T-helper 17 cell (primary cell): ENCODE measurements at places on chromosomes 16 and 17.

- no peak for DNase-seq
Measured at GRCh38 chr17:72102366-72102765, 18.5 kb upstream of the SOX9 start.

DNA sequence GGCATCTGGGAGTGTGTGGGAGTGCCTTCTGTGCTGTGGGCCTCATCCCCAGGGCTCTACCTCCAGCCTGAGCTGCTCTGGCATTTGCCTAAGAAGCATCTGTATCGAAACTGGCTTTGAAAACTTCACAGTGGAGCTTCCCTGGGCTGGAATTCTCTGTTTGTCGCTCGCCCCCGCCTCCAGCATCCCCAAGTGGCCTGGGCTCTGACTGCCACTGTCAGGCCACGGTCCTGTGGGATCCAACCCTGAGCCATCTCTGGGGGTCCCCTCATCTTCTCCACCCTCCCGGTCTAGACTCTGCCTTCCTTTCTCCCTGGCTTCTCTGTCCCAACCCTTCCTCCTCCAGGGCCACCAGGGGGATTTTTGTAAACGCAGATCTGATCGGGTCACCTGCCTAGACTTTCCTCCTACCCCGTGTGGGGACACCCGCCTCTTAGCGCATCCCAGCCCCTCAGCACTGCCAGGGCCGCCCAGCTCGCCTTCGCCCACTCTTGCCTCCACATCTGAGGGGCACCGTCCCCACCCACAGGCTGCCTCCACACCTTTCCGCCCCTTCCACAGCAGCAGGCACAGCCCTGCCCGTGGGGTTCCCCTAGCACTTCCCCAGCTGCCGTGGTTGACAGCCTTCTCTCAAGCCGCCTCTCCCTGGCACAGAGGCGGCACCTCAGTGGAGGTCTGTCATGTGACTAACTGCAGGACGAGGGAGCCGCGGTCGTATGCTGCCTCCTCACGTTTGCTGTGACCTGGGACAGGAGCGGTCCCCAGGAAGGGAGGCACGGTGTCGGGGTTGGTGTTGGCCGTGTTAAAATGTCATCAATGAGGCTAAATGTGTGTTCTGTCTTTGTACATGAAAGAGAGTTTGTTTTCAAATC lies 12.0 kb downstream of the TBC1D24 start:
- peak; percentile 69 for DNase-seq

GRCh38 chr16:25834101-25834500 lies 142.3 kb downstream of the HS3ST4 start:
- DNase-seq, result no peak

DNA sequence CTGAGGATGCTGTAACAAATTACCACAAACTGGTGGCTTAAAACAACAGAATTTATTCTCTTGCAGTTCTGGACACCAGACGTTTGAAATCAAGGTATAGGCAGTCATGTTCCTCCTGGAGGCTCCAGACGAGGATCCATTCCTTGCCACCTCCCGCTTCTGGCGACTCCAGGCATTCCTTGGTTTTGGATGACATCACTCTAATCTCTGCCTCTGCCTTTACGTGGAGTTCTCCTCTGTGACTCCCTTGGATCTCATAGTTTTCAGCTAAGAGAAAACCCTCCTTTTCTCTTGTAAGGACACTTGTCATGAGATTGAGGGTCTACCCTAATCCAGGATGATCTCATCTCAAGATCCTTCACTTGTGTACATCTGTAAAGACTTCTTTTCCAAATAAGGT lies 31.4 kb upstream of the HS3ST3B1 start:
- DNase-seq, result no peak

DNA sequence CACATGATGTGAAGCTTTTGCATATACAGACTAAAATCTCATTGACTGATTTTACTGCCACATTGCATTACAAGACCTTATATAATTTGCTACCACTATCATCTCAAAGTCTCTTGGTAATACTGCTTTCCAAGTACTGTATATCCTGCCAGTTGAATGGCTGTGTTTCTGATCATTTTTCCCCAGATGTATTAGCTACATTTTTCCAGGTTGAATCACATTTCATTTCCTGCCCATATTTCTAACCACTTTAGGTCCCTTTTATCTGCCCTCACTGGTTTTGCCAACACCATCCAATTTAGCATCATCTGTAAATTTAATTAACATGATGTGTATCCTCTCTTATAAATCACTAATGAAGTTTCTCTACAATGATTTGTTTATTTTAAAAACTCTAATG lies 365.7 kb upstream of the PMFBP1 start:
- DNase-seq, result no peak

GRCh38 chr16:67881621-67882161 lies 3.0 kb upstream of the NRN1L start:
- DNase-seq, result no peak

DNA sequence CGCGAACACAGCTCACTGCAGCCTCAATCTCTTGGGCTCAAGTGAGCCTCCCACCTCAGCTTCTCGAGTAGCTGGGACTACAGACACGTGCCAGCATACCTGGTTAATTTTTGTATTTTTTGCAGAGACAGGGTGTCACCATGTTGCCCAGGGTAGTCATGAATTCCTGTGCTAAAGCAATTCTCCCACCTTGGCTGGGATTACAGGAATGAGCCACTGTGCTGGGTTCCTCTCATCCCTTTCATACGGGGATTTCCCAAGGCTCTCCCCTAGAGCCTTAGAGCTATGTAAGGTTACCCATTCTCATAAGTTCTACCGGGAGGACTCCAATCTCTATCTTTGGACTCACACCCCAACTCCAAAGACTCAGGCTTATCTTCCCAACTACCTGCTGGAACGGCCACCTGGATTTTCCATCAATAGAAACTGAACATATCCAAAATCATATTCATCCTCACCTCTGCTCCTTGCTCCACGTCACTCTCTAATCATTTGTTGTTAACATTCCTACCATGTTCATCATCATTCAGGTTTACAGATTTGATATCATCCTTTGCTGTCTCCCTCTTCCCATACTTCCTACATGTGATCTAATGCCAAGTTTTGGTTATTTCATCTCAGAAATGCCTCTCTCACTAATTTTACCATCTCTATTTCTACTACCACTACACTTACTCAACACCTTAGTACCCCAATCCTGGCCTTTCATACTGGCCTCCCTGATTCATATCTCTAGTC lies 92.5 kb downstream of the NCOR1 start:
- DNase-seq, result no peak

GRCh38 chr16:50025537-50025931 lies 509 bp downstream of the CNEP1R1 start:
- DNase-seq, result peak; percentile 14

DNA sequence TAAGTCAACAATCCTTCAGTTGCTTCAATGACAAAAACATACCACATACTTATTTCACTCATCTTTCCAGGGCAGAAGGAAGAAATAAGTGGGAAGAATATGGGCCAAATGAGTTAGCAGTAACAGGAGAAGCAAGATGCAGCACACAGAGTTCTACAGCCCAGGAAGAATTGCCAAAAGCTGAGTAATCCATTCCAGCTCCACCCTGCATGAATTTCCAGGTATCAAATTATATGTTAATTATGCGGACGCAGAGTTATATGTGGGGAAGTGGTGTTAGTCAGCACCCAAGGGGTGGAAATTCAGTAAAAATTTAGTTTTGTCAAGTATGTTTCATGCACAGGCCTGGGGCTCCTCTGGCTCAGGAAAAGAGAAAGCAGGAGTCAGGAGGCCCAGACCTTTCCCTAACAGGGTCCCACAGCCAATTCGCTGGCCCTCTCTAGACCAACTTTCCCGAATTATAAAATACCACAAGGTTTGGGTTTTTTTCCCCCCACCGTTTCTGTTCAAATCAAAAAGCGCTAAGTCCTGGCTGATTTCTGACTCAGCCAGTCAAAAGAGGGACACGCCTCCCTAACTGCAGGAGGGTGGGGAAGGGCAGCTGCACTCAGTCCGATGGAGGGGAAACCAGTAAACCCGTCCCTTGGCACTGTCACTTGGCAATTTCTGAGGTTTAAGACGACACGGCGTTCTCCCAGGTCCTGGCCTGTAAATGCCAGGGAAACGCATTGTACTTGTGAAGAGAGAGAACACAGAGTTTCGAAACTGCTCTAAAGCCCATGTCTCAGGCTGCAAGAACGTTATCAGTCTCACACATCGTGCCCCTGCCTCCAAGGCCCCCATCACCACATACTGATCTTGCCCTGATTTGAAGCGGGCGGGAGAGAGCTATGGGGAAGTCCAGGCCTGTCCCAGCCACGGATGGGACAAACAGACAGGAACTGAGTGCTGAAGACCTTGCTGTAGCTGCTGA lies 58.1 kb downstream of the ZFHX3 start:
- no peak for DNase-seq

DNA sequence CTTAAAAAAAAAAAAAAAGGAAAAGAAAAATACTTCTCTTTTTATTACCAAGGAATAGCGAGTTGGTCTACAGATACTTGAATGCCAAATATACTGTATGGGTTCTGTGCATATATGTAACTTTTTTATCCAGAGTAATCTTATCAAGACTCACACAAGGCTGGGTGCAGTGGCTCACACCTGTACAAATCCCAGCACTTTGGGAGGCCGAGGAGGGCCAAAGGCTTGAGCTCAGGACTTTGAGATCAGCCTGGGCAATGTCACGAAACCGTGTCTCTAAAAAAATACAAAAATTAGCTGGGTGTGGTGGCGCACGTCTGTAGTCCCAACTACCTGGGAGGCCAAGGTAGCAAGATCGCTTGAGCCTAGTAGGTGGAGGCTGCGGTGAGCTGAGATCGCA lies 137.4 kb upstream of the TMEM97 start:
- DNase-seq, result no peak

DNA sequence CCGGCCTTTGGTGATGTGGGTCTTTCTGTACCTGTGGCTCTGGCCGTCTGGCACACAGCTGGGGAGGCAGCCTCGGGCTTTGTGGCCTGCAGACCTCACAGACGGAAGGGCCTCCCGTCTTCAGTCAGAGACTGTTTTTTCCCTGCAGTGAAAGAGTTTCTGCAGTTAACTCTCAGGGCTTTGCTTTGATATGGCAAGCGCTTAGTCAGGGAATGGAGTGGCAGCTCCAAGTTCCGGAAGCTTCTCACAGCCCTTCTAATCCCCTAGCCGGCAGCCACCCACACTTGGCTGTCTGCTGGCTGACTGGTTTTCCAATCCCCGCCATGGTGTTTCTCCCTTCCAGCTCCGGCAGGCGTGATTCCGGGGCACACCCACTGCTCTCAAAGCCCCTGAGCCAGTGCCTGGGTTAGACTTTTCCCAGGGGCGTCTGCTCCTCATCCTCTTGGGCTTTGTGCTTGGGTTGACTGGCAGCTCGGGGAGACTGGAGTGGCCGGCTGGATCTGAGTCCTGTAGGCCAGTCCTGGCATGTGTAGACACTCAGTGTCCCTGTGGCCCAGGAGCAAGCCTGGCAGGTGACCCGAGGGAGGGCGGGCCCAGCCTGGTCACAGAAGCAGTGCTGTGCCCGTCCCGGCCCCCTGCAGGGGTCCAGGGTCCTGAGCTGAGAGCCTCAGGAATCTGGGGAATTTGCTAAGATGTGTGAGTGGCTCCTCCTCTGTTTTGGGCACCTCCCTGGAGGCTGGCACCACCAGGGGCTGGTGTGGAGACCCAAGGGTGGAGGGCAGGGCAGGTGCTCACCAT lies 29.9 kb downstream of the BAIAP2 start:
- no peak for DNase-seq

DNA sequence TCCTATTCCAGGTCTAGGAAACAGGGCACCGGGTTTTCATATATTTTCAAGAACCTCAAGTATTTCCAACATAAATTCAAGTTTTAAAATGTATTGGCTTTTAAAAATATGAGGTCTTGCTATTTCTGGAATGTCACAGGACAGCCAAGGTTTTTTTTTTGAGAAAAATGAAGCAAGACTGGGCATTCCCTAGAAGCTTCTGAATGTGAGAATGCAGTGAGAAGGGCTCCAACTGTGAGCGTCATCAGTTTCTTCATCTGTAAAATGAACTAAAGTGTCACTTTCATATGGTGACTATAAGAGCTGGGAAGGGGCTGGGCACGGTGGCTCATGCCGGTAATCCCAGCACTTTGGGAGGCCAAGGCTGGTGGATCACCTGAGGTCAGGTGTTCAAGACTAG lies 455.8 kb upstream of the MAF start:
- no peak for DNase-seq

- DNase-seq, result no peak
Measured at GRCh38 chr17:81034168-81034777, 678 bp upstream of the BAIAP2 start.

DNA sequence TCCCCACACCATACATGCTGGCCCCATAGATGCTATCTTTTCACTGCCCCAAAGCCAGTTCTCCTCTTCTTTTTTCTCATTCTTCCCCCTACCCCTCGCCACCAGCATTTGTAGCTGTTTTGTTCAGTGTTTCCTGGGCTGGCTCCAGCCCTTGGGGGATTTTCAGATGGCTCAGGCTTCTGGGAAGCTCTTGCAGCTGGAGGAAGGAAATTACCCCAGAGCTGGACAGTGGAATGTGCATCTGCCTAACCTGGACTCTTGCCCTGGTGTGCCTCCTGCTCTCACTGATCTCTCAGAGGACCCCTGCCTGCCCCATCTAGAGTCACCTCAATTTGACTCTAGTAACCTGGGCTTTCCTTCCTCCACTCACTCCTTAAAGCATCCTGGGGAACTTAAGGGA lies 82.8 kb downstream of the MYH13 start:
- no peak for DNase-seq

GRCh38 chr17:74962622-74963394 lies 9.8 kb downstream of the HID1 start:
- no peak for DNase-seq

- DNase-seq, result peak; percentile 31
Measured at GRCh38 chr17:38982858-38983746, 15.9 kb upstream of the FBXO47 start.

GRCh38 chr17:5526821-5527598 lies 40.6 kb downstream of the MIS12 start:
- no peak for DNase-seq

GRCh38 chr16:11582157-11582814 lies 4.4 kb downstream of the LITAF start:
- DNase-seq, result no peak

DNA sequence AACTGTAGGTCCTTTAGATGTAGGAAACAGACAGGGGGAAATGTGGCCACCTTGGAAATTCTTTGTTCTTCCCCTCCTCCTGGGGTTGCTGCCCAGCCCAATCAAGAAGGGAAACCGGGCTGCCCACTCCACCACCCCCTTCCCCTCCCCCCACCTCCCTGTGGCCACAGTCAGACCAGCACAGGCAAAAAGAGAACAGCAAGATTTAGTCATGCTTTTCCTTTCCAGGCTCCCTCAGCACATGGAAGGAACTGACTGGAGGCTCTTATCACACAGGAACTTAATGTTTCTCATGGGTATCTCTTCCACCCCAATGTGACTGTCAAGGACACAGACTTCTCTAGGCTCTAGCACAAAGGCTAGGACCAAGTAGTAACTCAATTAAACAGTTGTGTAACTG lies 3.0 kb upstream of the CCL1 start:
- DNase-seq, result no peak

GRCh38 chr17:7441266-7441665 lies 2.0 kb downstream of the FGF11 start:
- DNase-seq, result no peak

DNA sequence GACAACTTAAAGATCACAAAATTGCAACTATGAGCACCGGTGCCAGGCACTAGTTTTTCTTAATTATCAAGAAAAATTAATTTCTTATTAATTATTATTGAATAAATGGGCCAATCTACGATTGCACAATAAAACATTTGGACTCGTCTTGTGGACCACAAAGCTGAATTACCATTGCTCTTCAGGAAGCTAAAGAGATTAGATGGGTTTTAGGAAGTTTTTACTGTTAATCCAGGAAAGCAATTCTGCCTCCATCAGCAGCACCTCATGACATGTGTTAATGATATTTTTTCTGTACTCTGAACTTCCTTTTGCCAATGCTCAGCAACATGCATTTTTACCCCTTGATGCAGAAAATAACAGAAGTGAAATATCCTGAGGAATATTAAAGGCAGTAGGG lies 37.9 kb downstream of the HS3ST3A1 start:
- DNase-seq, result no peak

- no peak for DNase-seq
Measured at GRCh38 chr16:65375651-65376050, 253.8 kb upstream of the CDH11 start.
